GM20000 (cell line): ENCODE measurements at places on chromosomes 16 and 17.

DNA sequence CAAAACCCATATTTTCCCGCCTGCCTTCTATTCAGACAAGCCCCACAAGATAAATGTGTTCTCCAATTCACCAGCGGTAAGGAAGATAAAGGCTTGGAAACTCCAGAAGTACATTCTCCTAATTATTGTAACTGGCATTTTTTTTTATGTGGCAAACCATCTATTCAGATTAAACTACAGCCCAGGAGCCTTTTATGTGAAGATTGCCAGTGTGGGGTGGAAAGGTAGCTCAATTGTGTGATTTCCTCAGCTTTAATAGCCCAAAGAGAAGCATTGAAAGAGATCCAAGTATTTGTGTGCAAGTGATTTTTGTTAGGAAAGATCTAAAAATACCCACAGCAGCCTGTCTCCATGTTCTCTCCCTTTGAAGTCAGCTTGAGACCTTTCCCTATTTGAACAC lies 451.4 kb upstream of the CCL2 start:
- no peak for DNase-seq

DNA sequence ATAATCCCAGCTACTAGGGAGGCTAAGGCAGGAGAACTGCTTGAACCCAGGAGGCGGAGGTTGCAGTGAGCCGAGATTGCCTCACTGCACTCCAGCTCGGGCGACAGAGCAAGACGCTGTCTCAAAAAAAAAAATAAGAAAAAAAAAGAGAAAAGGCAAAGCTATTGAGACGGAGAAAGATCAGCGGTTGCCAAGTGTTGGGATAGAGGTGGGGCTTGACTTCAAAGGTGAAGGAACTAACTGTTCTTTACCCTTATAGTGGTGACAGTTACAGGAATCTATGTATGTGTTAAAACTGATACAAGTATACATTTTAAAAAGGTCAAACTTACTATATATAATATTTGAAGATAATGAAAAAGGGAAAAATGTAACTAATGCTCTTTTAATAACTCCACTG lies 22.5 kb downstream of the AKAP10 start:
- no peak for DNase-seq

- DNase-seq: no peak
These were observed 16.7 kb upstream of the TANGO6 start for GRCh38 chr16:68826652-68827051.

DNA sequence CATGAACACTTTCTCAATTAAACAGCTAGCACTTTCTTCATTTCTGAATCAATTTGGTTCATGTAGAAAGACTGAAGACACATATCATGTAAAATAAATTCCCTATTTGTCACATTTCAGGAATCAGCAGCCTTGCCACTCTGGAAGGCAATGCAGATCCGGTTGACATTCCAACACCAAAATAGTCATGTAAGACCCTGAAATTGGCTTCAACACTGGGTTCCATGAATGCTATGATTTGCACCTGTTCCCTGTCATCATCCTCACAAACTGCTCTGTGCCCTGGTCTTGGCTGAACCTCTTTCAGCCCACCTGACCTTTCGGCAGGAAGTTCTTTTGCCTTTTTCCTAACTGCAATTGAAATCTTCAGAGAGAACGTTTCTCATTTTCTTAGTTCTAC lies 156.9 kb downstream of the CDH8 start:
- DNase-seq: no peak
